Right renal cortex interstitium (tissue), 3 donors: ENCODE measurements at places on chromosomes 6 and 20. TPM values are rescaled to one million over a fixed set of nuclear protein-coding genes. Genes with fewer than 3 reads are reported as not detected.

The SLC4A11 gene
- 1.7 TPM for polyA plus RNA-seq

The HRH3 gene
- 0.04 TPM for polyA plus RNA-seq

The TAF11 gene
- 52.3 TPM for polyA plus RNA-seq

The CDH22 gene
- polyA plus RNA-seq: not detected

The DEFB132 gene
- polyA plus RNA-seq: not detected

The RIPOR3 gene
- 6.5 TPM for polyA plus RNA-seq

The TFAP2D gene
- polyA plus RNA-seq: not detected

The TGM2 gene
- 31.7 TPM for polyA plus RNA-seq

The SLC35D3 gene
- not detected for polyA plus RNA-seq

The SOX18 gene
- polyA plus RNA-seq: 5.6 TPM

The MCHR2 gene
- not detected for polyA plus RNA-seq

The SOBP gene
- 10.4 TPM for polyA plus RNA-seq

The BTNL2 gene
- 0.16 TPM for polyA plus RNA-seq

The BEND6 gene
- polyA plus RNA-seq: 6.8 TPM

The NKX2-2 gene
- polyA plus RNA-seq: not detected

The CYP21A2 gene
- 0.58 TPM for polyA plus RNA-seq

The TOP1 gene
- polyA plus RNA-seq: 120 TPM

The ARMH2 gene
- not detected for polyA plus RNA-seq

The MYLIP gene
- 52.1 TPM for polyA plus RNA-seq

The PRDM13 gene
- polyA plus RNA-seq: not detected

The ULBP2 gene
- 0.87 TPM for polyA plus RNA-seq

The MUC22 gene
- not detected for polyA plus RNA-seq

The TTK gene
- 22.4 TPM for polyA plus RNA-seq

The FAM110A gene
- polyA plus RNA-seq: 6.2 TPM

The DOK5 gene
- polyA plus RNA-seq: 11.4 TPM

The ARFGEF3 gene
- polyA plus RNA-seq: 5.7 TPM

The NRN1 gene
- 10.4 TPM for polyA plus RNA-seq

The SIRPB2 gene
- polyA plus RNA-seq: 0.49 TPM

The NKX2-4 gene
- polyA plus RNA-seq: not detected

The CST5 gene
- polyA plus RNA-seq: 0.47 TPM

The TMC2 gene
- 0.18 TPM for polyA plus RNA-seq

The HTR1B gene
- polyA plus RNA-seq: 0.42 TPM

The LAMP5 gene
- polyA plus RNA-seq: 7.2 TPM
